Lower lobe of right lung (tissue), 2 donors: ENCODE measurements at places on chromosomes 1 and 21. TPM values are rescaled to one million over a fixed set of nuclear protein-coding genes. Genes with fewer than 3 reads are reported as not detected.
A peak's percentile ranks its signal among the peaks of the same experiment; 100 is the strongest.

- DNase-seq, result no peak
These were observed 12.3 kb upstream of the CSF3R start for GRCh38 chr1:36494971-36495370.

The CA6 gene
- not detected for total RNA-seq

DNA sequence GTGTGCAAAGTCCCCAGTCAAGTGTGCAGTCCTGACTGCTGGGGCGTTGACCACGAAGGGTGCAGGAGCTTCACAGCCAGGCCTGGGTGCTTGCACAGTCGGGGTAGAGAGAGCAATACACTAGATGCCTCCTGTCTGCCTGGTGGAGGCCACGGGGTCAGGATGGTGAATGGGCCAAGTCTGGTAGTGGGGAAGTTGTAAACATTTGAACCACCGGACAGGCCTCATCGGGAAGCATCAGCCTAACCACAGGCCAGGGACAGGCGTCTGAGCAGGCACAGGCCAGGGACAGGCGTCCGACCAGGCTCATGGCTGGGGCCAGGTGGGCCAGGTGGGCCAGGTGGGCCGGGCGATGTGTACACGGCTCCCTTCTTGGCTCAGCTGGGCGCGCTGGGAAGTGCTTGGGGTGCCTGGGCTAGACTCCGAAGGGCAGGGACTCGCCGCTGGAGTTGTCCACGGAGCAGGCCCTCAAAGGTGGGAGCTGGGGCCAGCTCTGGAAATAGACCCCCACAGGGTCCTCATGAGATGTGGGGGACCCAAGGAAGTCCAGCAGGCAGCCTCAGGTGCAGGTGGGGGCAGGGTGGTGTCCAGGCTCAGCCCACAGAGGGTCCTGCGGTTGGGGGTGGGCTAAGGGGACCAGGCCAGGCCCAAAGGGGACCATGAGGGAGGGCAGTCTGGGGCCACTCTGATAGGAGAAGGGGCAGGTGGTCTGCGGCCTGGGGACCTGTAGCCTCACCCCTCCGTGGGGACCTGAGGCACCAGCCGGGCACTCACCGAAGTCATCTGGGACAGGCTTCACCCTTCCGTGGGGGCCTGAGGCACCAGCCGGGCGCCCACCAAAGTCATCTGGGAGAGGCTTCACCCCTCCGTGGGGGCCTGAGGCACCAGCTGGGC, 15.0 kb downstream of the COL6A1 start:
- DNase-seq, result peak; percentile 46

GRCh38 chr1:62841587-62842169, 57.7 kb downstream of the ATG4C start:
- no peak for DNase-seq

The UBR4 gene
- total RNA-seq, result 125 TPM

GRCh38 chr1:235199441-235199840, 38.4 kb upstream of the RBM34 start:
- DNase-seq, result no peak

DNA sequence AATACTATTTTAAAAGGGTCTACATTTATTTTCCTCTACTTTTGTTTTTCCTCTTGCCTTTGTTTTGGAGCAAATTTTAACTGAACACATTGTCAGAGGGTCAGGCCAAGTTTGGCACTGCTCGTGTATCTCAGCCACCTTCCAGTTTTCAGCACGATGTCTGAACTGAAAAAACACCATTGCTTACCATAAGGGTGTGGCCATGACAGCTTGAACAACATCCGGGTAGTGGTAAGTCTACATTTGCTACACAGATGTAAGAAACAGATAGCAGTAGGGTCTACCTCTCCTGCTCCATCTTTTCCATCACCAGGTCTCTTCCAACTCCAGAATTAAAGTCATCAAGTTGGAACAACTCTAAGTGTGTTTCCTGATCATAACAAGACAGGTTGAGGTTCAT, 4.2 kb downstream of the HIVEP3 start:
- DNase-seq, result no peak

GRCh38 chr1:220137019-220137786, 43.3 kb downstream of the IARS2 start:
- no peak for DNase-seq

The UBE4B gene
- 39.1 TPM for total RNA-seq

The NMNAT2 gene
- 0.62 TPM for total RNA-seq
